Vagina (tissue), 2 donors: ENCODE measurements at places on chromosomes 13 and 19.

DNA sequence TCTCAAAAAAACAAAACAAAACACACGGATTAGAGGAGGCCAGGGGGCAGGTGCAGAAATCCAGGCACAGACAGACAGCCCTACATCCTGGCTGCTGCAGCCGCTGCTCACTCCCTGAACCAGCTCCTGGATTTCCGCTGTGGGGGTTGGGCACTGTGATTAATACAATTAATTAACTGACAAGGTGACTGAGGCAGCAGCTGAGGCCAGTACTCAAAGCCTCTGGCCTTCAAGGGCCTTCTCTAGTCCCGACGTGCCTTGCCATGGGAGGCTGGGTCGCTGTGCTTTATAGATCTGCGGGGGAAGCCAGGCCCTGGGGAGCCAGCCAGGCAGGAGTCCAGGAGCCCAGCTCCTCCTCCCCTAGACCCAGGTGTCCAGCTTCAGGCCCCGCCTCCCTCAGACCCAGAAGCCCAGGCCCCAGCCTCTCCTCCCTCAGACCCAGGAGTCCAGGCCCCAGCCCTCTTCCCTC is 4.6 kb downstream of the NECTIN2 start:
- H3K36me3 ChIP-seq = no peaks in the 10 kb centered on the region
- H3K4me1 ChIP-seq = peaks cover 44% of the 10 kb centered on the region
- H3K4me3 ChIP-seq = no peak overlapping the region
- peak overlapping the region; percentile 94 for H3K27ac ChIP-seq
- DNase-seq = no peak
- H3K27me3 ChIP-seq = no peaks in the 10 kb centered on the region

- H3K36me3 ChIP-seq = no peaks in the 10 kb centered on the region
- no peaks in the 10 kb centered on the region for H3K27me3 ChIP-seq
- no peak overlapping the region for H3K4me3 ChIP-seq
- DNase-seq = no peak
- H3K4me1 ChIP-seq = peaks cover 7% of the 10 kb centered on the region
These were observed 33.9 kb upstream of the CSNK1A1L start for GRCh38 chr13:37139356-37139755.

- no peaks in the 10 kb centered on the region for H3K36me3 ChIP-seq
- DNase-seq = no peak
- H3K27me3 ChIP-seq = no peaks in the 10 kb centered on the region
- H3K27ac ChIP-seq = no peak overlapping the region
These were observed 10.6 kb downstream of the ATP11A start for GRCh38 chr13:112700291-112701060.

- DNase-seq = no peak
- no peak overlapping the region for H3K4me3 ChIP-seq
- no peaks in the 10 kb centered on the region for H3K4me1 ChIP-seq
- no peak overlapping the region for H3K27ac ChIP-seq
- H3K27me3 ChIP-seq = no peaks in the 10 kb centered on the region
- H3K36me3 ChIP-seq = no peaks in the 10 kb centered on the region
These were observed 10.9 kb upstream of the CERS1 start for GRCh38 chr19:18906605-18907519.

GRCh38 chr19:371501-372168 is 27.0 kb upstream of the MIER2 start:
- H3K27me3 ChIP-seq = no peaks in the 10 kb centered on the region
- H3K27ac ChIP-seq = no peak overlapping the region
- H3K36me3 ChIP-seq = no peaks in the 10 kb centered on the region
- DNase-seq = no peak
- H3K4me3 ChIP-seq = no peak overlapping the region
- H3K4me1 ChIP-seq = peaks cover 8% of the 10 kb centered on the region

DNA sequence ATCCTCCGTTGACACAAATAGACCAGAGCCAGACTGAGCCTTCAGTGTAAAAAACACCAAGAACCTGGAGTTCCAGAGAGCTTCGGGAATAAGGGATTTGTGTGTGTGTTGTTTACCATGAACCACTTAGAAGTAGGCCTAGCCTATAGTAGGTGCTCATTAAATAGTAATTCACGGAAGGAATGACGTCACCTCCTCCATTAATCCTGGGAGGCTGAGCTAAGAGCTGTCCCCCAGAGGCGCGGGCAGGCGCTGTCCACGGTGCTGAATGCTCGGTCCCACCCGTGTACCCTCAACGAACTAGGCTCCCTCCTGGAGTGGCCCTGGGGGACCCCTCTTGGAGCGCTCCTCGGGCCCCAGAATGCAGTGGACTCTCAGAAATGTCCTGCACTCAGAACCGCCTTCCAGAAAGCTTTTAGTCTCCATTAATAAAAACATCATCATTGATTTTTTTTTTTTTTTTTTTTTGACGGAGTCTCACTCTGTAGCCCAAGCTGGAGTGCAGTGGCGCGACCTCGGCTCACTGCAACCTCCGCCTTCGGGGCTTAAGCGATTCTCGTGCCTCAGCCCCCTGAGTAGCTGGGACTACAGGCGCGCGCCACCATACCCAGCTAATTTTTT is 6.5 kb downstream of the UNC13A start:
- no peak overlapping the region for H3K27ac ChIP-seq
- peaks cover 9% of the 10 kb centered on the region for H3K4me1 ChIP-seq
- H3K27me3 ChIP-seq = no peaks in the 10 kb centered on the region
- H3K36me3 ChIP-seq = no peaks in the 10 kb centered on the region
- no peak overlapping the region for H3K4me3 ChIP-seq

- H3K4me3 ChIP-seq = no peak overlapping the region
- no peaks in the 10 kb centered on the region for H3K4me1 ChIP-seq
- no peak for DNase-seq
- no peak overlapping the region for H3K27ac ChIP-seq
- H3K36me3 ChIP-seq = no peaks in the 10 kb centered on the region
These were observed 23.5 kb downstream of the ZNF574 start for GRCh38 chr19:42099336-42099925.

- DNase-seq = no peak
- H3K36me3 ChIP-seq = peaks cover 1% of the 10 kb centered on the region
- no peak overlapping the region for H3K27ac ChIP-seq
- H3K4me3 ChIP-seq = no peak overlapping the region
These were observed 32.8 kb downstream of the TSC22D1 start for GRCh38 chr13:44543369-44543768.

GRCh38 chr19:17402982-17403855 is 2.2 kb downstream of the BST2 start:
- no peaks in the 10 kb centered on the region for H3K36me3 ChIP-seq
- H3K4me1 ChIP-seq = peaks cover 12% of the 10 kb centered on the region
- no peak for DNase-seq
- H3K27ac ChIP-seq = peak overlapping the region; percentile 83
- no peaks in the 10 kb centered on the region for H3K27me3 ChIP-seq

DNA sequence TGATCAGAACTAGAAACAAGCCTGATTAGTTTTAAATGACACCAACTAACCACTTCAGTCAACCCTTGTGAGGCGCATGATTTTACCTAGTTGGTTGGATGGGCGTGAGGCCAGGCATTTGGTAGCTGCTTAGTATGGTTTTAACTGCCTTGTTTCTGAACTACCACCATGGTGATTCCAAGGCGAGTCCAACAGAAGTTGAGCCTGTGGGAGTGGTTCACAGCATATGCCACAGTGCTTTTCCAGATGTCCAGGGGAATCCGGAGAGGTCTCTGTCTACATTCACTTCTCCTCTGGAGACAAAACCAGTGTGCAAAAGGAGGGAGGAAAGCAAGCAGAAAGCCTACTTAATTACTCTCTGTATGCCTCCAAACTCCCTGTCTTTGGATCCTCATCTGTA is 524.1 kb downstream of the GPC6 start:
- no peaks in the 10 kb centered on the region for H3K36me3 ChIP-seq
- no peaks in the 10 kb centered on the region for H3K4me1 ChIP-seq
- no peak overlapping the region for H3K4me3 ChIP-seq
- no peaks in the 10 kb centered on the region for H3K27me3 ChIP-seq
- DNase-seq = no peak

DNA sequence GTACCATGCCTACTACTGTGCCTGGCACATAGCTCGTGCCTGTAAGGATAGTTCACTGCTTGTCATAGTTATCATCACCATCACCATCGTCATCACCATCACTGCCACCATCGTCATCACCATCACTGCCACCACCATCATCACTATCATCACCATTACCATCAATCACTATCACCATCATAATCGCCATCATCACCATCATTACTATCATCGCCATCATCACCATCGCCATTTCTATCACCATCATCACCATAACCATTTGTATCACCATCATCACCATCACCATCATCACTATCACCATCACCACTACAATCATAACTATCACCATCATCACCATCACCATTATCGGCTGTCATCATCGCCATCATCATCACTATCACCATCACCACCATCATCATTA is 107.1 kb downstream of the TUBA3C start:
- DNase-seq = peak; percentile 34
- no peaks in the 10 kb centered on the region for H3K27me3 ChIP-seq
- H3K4me1 ChIP-seq = no peaks in the 10 kb centered on the region

DNA sequence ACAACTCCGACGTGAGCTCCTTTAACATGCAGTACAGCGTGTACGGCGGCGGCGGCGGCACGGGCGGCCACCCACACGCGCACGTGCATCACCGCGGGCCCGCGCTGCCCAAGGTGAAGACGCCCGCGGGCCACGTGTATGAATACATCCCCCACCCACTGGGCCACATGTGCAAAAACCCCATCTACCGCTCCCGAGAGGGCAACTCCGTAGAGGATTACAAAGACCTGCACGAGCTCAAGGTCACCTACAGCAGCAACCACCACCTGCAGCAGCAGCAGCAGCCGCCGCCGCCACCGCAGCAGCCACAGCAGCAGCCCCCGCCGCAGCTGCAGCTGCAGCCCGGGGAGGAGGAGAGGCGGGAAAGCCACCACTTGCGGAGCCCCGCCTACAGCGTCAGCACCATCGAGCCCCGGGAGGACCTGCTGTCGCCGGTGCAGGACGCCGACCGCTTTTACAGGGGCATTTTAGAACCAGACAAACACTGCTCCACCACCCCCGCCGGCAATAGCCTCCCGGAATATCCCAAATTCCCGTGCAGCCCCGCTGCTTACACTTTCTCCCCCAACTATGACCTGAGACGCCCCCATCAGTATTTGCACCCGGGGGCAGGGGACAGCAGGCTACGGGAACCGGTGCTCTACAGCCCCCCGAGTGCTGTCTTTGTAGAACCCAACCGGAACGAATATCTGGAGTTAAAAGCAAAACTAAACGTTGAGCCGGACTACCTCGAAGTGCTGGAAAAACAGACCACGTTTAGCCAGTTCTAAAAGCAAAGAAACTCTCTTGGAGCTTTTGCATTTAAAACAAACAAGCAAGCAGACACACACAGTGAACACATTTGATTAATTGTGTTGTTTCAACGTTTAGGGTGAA is 6.6 kb downstream of the SLITRK5 start:
- no peak for DNase-seq
- peak overlapping the region; percentile 34 for H3K4me3 ChIP-seq
- H3K36me3 ChIP-seq = no peaks in the 10 kb centered on the region
- H3K4me1 ChIP-seq = peaks cover 29% of the 10 kb centered on the region
- H3K27me3 ChIP-seq = no peaks in the 10 kb centered on the region
- no peak overlapping the region for H3K27ac ChIP-seq

DNA sequence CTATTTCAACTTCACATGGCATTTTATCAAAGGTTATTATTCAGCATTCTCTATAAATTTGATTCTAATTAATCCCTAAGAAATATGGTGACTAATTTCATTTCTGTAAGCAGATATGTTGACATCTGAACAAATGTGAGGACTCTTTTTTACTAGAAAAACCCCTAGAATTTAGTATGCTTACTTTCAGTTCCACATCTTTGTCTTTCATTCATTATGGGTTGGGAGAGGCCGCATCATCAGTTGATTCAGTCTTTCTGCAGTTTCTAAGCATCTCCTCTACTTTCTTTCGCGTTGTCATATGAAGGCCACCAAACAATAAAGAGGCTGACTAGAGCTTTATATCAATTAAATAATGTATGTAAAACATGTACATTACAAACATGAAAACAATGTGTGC is 55.4 kb upstream of the MTIF3 start:
- H3K4me1 ChIP-seq = no peaks in the 10 kb centered on the region
- H3K4me3 ChIP-seq = no peak overlapping the region
- no peaks in the 10 kb centered on the region for H3K27me3 ChIP-seq
- H3K36me3 ChIP-seq = no peaks in the 10 kb centered on the region
- no peak for DNase-seq
- no peak overlapping the region for H3K27ac ChIP-seq

- peak within 1 kb of the TSS; percentile 76 for H3K27ac ChIP-seq
- DNase-seq = peak; percentile 86
- H3K4me3 ChIP-seq = peak within 1 kb of the TSS; percentile 44
- H3K27me3 ChIP-seq = no peaks in the 10 kb centered on the region
These were observed at the start of gene PNMA8A for GRCh38 chr19:46471116-46471733. TSS of gene PNMA8A (minus strand) at chr19:46471563. CDS start at chr19:46471035, 528 bp downstream.

DNA sequence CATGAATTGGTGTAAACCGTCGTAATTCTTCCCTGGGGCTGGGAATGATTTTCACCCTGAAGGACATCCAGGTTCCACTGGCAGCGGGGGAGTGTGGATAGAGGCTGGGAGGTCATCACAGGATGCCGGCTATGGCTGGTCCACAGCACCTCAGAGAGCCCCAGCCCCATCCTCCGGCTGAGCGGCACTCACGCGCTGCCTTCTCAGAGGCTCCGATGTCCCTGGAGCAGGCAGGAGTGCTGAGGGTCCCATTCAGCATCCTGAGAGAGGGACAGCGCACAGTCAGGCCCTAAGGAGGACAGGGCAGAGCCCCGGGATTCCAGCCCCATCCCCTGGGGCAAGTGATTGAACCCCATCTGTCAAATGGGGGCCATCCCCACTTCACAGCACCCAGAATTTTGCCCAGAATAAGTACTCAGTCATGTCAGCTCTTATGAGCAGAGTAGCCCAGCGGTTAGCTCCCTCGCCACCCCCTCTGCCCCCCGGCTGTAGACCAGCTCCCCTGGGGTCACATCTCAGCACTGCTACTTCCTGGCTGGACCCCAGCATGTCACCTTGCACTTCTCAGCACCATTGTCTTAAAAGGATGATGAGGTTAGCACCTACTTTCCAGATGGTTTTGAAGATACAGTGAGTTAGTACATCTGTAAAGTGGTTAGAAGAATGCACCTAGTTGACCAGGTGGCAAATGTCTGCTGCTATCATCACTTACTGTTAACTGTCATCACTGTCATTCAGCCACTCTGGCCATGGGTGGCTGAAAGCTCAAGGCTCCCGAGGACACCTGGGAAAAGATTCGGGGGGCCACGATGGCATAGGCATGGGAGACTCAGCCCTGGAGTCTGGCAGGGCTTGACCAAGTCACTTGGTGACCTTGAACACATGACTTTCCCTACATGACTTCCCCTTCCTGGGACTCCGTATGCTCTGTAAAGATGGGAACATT is 11.9 kb downstream of the GRAMD1A start:
- H3K36me3 ChIP-seq = no peaks in the 10 kb centered on the region
- H3K4me1 ChIP-seq = peaks cover 23% of the 10 kb centered on the region
- H3K4me3 ChIP-seq = no peak overlapping the region
- no peak for DNase-seq
